ENCODE measurements at places on chromosomes 7 and 10.
A peak's percentile ranks its signal among the peaks of the same experiment; 100 is the strongest.

GRCh38 chr7:81186691-81187090, 267.8 kb upstream of the SEMA3C start:
- DNase-seq, result no peak

GRCh38 chr7:77351539-77352004, 64.6 kb downstream of the GSAP start:
- DNase-seq, result peak; percentile 80

- DNase-seq, result no peak
These were observed 331.5 kb downstream of the DNAJB6 start for GRCh38 chr7:157668221-157668883.

DNA sequence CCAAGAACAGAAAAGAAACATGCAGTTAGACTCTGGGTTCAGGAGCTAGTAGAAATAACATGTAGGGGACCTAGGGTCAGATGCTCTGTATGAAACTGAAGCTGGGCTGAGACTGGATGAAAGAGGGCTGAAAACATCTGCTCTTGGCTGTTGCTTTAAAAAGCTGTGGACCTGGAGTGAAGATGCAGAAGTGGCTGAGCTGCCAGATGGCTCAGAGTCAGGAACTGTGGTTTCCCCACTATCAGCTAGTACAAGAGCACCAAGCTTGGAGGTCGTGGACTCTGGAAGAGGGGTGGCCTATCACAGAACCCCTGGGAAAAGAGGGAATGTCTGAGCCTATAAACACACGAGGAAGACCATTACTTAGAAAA, 5.9 kb downstream of the ADK start:
- DNase-seq, result no peak

GRCh38 chr7:105589356-105590077, 8.2 kb upstream of the EFCAB10 start:
- DNase-seq, result peak; percentile 31

GRCh38 chr7:96401200-96401599, 79.3 kb upstream of the SLC25A13 start:
- DNase-seq, result no peak

DNA sequence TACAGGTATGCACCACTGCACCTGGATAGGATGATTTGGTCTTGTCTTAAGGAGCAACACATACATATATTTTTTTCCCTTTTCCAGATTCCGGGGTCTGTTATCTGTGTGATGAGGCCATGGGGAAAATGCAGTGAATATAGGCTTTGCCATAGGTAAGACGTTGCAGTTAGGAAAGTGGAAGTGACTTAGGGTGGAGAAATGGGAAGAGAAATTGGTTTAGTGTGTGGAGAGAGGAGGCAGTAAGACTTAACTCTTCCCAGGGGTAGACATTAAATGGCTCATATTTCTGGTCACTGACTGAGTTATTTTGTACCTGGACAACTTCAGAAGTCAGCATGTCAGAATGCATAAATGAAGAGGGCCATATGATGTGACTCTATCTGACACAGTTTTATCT, 66.7 kb downstream of the PFKFB3 start:
- no peak for DNase-seq

Data from Peyer's patch (tissue), 4 donors.